ENCODE measurements at places on chromosomes 4 and X.

- DNase-seq: no peak
Observed at GRCh38 chrX:119971184-119971583, 27.6 kb upstream of the NKAP start.

- DNase-seq: no peak
Observed at GRCh38 chrX:154458954-154459778, 1.1 kb downstream of the PLXNA3 start.

DNA sequence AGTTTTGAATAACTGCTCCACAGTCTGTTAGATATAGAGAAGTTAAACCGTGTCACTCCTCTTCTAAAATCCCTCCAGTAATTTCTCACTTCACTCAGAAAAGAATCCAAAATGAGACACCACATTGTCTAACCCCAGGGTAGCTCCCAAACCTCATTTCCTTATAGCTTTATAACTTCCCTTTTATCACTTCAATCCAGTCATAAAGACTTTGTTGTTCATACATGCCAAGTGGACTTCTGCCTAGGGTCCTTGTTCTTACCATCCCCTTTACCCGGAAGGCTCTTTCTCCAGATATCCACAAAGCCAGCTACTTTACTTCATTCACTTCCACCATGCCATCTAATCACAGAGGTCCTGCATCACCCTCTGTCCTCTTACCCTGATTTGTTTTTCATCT, 156.2 kb downstream of the GABRB1 start:
- no peak for DNase-seq

DNA sequence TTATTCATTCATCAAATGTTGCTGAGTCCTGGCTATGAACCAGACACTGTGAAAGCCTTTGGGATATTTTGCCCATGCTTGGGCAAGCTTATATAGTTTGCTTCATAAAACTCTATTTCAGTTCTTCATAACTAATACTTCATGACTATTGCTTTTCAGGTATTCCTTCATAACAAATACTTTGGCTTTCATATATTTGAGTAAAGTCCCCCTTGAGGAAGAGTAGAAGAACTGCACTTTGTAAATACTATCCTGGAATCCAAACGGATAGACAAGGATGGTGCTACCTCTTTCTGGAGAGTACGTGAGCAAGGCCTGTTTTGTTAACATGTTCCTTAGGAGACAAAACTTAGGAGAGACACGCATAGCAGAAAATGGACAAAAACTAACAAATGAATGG, 1.7 kb upstream of the AFP start:
- DNase-seq: no peak

- no peak for DNase-seq
Observed at GRCh38 chr4:101563126-101563525, 215.8 kb upstream of the PPP3CA start.

GRCh38 chrX:4450177-4450576, 736.7 kb upstream of the PRKX start:
- no peak for DNase-seq

DNA sequence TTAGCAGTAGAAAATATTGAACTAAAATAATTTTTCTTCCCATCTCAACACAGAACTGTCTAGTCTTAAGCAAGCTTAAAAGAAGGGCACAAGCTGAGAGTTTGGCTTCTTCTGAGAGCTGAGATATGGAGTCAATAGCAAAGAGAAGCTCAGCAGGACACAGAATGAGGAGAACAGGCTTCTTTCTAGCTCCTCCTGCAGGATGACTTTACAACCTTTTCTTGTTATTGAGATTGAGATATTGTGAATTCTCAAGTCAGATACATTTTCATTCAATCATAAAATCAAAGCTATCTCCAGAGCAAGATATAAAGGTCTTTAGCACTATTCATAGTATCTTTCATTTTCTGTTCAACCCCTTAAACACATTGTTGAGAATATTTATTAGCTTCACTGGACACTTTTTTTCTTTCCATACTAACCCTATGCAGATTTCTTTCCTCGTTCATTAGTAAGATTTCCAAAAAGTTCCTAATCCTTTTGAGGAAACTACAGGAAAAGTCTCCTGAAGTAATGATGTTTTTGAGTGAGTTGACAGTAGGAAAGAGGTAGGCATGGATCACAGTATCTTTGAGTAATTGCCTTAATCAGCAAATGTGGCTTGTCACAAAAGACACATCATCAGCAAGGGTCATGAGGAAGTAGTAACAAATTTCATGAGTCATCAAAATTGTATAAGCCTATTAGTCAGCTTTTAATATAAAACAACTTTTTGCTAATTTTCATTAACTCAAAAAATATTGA, 17.8 kb upstream of the CXCL3 start:
- DNase-seq: peak; percentile 24

GRCh38 chrX:96843566-96843965, 40.1 kb upstream of the RPA4 start:
- DNase-seq: no peak

- no peak for DNase-seq
Observed at GRCh38 chr4:38677441-38677840, 13.4 kb downstream of the KLF3 start.

- peak; percentile 16 for DNase-seq
Observed at GRCh38 chr4:80471756-80472155, 136.2 kb downstream of the CFAP299 start.

DNA sequence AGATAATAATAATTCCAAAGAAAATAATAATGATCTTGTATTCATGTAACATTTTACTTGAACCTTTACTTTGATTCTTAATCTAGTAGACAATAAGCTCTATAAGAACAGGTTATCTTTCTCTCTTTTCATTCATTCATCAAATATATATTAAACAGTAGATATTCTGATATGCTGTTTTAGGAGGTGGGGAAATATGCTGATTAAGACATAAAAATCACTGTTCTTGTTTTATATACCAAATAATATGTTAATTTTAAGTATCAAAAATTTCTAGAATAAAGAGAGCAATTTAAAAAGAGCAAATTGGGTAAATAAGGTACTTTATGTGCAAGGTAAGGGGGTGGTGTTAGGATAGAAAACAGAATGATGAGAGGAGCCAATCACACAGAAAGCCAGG, 401.9 kb downstream of the PDHA2 start:
- DNase-seq: no peak

DNA sequence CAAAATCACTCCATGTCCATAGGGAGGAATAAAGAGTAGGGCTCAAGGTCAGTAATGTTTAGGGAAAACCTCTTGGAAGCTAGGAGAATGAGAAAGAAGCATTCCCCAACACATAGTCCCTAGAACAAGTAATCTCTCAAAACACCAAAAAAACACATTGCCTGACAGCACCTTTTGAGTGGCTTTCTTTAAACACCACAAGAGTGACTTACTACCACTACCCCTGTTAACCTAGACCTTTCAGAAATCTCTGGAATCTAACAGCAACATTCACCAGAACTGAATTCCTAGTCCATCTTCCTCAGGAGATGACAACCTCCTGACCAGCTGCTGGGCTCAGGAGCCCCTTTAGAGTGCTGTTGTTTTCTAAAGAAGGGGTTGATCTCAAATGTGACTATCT, 142.2 kb downstream of the SOWAHB start:
- DNase-seq: peak; percentile 61

DNA sequence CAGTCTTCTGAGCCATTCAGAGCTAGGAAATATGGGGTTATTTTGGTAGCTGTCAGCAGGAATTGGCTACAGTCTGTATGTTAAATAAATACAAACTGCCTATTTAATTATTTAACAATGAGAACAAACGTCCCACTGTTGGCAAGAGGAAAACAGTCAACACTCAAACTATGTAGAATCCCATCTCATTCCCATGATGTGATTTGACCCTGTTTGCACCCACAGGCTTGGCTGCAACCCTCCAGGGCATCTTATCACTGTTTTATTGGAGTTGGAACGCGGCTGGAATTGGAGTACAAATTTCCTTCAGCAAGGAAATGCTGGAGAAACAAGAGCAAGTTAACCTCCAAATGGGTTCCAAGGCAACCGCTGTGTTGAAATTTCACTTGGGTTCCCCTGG, 124.0 kb downstream of the KIT start:
- DNase-seq: peak; percentile 81

DNA sequence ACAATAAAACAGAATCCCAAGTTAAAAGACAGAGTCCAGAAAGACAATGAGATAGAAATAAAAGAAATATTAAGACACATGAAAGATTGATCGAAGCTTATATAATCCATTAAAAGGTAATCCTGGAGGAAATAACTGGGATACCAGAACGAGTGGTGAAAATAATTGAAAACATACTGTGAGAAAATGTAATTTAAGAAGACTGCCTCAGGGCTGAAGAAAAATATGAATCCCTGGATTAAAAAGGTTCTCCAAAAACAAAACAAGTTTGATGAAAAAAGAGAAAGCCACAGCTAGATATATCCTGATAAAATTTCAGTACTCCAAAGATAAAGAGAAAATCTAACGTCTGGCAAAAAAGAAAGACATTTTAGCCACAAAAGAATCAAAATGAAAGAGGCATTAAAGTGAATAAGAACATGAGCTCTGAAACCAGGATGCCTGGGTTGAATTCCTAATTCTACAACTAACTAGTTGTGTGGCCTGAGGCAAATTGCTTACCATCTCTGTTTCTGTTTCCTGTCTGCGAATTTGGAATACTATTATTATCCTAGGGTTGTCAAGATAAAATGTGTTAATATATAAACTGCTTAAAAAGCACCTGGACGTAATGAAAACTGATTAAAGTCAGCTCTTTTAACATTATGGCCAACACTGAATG, 5.5 kb downstream of the DDX60L start:
- DNase-seq: no peak

DNA sequence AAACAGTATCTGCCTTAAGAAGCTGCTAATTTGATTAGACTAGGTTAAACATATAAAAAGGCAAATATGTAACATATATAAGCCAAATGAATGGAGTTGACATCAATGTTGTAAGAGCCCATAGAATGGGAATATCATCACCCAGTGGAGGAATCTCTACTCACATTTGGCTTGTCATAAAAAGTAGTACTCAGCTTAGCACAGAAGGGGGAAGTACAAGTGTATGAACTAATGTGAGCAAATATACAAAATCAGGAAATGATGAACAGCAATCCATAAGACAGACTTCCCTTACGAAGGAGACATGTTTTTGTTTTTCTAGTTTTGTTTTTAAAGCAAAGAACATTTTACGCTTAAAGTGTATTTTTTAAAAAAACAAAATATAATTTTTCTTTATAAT, 74.9 kb downstream of the MAB21L2 start:
- DNase-seq: no peak

DNA sequence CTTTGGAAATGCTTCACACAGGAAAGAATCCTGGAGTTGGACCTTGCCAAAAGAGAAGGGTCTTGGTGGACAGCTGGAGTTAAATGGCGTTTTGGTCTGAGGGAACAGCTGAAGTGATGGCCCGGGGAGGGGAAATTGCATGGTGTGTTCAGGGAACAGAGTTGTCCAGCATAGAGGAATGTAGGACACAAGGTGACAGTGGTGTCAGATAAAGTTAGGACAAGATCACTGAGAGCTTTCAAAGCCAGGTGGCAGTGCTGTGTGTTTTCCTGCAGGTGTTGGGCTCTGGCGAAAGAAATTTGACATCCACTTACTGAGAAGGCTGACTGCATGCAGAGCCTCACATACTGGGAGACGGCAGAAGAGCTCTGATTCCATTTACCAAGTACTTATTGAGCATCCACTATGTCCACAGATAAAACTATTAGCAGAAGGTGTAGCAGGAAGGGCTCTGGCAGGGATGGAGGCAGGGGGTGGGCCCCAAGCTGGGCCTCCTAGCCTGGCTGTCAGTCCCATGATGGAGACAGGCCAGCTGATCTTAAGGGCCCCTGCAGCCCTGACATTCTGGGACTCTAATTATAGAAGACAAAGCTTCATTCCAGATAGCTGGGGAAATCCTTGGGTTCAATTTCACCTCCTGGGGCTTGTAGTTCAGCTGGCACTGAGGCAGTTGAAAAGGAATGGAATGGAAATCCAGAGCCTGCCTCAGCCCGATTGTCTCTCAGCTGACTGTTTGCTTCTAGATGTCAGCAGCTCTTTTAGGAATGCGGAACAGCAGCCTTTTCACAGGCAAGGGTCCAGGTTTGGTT, 150.2 kb upstream of the MAMLD1 start:
- DNase-seq: peak; percentile 55

DNA sequence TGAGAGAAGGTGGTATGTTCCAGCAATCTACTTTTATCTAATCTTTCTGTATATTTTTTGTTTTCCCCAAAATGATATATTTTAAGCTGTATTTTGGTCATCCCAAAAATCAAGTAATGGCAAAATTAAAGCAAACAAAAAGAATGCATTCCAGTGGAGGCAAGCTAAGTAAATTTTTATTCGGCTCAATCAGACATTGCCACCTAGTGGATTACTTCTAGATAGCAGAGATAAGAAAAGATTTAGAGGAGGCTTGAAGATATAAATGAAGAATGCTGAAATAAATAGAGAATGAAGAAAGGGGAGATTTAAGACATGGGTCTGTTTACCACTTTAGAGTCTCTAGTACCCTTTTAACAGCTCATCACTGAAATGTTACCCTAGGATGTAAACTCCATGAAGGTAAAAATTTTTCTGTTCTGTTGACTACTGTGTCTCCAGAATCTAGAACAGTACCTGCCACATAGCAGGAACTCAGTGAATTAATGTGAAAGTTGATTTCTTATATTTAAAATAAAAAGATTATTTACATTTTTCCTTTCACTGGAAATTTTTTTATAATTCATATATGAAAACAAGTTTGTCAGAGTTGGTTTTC, 110.9 kb upstream of the ANK2 start:
- DNase-seq: peak; percentile 62

GRCh38 chr4:141833209-141833608, 196.8 kb downstream of the IL15 start:
- DNase-seq: no peak

DNA sequence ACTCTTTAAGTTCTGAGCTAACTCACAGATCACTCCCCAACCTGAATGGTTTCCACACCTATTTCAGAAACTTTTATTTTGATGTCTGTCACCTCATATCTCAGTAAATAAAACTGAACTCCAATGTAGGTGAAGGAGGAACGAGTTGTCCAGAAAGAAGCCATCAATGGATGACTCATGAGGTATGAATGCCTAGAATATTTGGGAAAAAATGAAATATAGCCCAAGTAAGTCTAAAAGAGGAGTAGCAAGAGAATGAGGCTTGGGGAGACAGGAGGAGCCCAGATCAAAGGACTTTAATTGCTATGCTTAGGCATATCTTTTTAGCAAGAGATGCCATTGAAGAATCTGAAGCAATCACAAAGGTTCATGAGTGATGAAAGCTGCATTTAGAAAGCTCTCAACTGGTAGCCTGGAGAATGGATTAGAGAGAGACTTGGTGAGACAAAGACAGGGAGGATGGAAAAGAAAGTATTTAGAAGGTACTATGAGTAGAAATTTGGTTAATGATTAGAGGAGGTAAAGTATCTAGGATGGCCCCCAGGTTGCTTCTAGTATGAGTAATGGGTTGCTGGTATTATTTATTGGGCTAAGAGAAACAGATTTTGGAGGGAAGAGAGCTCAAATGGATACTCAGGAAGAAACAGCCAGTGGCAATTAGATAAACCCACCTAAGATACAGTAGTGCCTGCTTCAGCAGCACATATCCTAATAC, 39.4 kb downstream of the NOCT start:
- peak; percentile 13 for DNase-seq
